AG04450 (cell line): ENCODE measurements at places on chromosomes 4 and X. TPM values are rescaled to one million over a fixed set of nuclear protein-coding genes. Genes with fewer than 3 reads are reported as not detected.

DNA sequence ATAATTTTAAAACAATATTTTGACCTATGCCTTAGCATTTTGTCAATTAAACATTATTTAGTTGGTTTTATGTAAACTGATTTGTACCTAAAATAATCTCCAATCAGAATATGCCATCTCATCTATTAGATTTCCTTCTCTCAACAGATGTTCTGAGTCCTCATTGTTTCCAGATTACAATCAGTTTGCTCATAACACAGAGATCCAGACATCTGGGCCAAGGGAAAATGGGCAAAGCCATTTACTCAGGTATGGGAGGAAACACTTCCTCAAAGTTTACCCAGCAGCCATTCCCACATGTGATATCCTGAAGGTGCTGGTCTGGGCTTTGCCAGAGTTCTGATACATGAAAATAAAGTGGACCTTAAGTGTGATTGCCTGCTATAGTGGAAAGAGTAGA is 217.9 kb upstream of the GPC4 start:
- DNase-seq, result no peak

- DNase-seq, result no peak
Measured at GRCh38 chrX:44157858-44158257, 184.7 kb upstream of the NDP start.

GRCh38 chr4:187714957-187715356 is 280.6 kb upstream of the ZFP42 start:
- DNase-seq, result no peak

DNA sequence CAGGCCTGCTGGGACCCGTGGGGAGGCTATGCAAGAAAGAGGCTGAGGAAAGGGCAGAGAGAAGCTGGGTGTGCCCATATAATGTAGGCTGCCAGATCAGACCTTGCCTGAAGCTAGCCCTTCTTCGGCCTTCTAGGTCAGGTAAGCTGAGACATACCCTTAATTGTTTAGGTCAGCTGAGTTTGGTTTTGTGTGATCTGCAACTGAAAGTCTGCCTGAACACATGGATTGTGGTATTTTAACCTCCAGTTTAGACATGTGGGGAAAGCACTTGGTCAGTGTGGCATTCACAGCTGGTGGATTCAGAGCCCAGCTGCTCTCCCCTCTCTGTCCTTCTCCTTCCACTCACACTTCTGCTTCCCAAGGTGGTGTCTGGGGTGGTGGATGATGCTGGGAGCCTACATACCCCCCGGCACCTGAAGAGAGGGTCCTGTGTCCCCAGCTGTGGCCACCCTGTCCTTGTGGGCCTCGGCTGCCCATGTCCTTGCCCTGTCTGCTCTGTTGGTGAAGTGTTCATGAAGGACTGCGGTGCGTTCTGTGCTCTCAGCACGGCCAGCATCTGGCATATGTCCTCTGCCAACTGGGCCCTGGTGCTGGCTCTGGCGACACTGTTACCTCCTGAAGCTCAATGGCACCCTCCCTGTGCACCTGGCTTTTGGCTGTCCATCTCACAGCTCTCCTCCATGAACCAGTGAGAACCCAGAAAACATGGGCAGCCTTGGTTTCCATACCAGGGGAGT is 82.1 kb downstream of the NAT8L start:
- DNase-seq, result no peak

DNA sequence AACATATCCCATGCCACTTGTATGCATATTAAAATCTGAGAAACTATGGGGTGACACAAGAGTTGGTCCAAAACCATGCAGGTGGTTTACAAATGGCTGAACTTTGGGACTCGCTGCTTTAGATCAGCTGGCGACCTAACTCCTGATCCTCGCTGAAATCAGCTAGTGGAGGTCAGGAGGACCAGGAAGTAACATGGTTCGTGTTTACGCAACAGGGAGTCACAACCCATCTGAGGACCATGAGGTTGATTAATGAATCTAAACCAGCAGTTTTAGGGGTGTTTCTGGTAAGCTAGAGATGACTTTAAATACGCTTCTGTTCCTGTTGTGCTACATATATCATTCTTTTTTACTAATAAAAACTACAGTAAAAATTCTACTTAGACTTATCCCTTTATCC is 12.9 kb downstream of the TSPAN5 start:
- no peak for DNase-seq

DNA sequence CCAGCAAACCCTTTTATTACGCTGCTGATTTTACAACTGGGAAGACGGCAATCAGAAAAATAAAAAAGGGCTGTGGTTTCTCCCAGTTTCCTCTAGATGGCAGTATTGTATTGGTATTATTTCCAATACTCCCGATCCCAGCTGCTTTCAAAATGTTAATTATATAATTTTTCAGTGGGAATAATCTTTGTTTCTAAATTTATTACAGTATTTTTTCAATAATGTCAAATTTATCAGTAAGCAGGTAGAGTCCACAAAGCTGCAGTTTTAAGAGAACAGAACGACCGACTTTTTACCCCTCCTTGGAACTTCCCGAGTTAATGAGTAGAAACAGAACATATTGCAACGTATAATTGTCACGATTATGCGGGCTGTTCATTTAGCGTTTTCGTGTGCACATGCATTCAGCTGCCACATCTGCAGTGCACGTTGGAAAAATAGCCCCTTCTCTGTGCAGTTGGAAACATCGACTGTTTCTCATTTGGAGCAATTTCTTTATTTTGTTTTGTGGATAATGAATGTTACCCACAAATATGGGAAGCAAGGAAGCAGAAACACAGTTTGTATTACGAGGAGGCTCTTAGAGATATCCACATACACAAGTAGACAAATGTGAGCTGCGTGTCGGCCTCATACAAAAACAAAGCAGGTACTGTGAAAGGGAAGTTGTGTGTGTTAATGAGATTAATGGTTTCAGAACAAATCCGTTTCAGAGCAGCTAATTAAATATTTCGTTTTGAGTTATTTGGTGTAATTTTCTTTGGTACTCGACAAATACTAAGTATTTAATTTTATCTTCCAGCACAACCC is 188.0 kb downstream of the STIM2 start:
- no peak for DNase-seq

CLIC2 gene
- polyA plus RNA-seq, result 0.55 and 1.2 TPM in 2 replicates
